ENCODE measurements at places on chromosomes 6 and 20.

DNA sequence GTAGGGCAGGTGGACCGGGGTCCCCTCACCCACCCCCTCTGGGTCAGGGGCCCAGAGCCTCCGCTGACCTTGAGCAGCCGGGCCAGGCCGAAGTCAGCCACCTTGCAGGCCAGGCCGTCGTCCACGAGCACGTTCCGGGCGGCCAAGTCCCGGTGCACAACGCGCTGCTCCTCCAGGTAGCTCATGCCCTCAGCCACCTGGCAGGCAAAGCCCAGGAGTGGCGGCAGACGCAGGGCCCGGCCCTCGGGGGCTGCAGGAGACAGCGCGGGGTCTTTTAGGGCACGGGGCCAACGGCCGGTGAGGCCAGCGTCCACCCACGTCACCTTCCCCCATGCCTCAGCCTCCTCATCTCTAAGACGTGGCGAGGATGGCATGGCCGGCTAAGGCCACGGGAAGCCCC is 4.2 kb upstream of the PTK6 start:
- DNase-seq, result no peak

DNA sequence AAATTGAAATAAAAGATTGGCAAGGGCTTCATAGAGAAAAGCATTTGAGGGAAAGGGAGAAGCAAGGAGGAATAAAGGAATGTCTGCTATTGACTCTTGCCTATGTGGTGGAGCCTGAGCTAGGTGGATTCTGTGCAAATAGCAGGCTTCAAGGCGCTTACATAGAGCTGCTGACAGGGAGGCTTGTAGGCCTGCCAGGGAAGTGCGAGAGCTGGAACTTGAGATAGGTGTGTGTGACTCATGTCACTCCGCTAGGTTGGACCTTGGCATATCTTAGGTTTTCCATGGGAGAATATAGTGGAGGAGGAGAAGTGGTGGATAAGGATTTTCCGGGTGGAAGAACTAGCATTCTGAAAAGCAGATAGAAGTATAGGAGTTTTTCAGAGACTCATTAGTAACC is 14.0 kb downstream of the SNRNP48 start:
- DNase-seq, result no peak

DNA sequence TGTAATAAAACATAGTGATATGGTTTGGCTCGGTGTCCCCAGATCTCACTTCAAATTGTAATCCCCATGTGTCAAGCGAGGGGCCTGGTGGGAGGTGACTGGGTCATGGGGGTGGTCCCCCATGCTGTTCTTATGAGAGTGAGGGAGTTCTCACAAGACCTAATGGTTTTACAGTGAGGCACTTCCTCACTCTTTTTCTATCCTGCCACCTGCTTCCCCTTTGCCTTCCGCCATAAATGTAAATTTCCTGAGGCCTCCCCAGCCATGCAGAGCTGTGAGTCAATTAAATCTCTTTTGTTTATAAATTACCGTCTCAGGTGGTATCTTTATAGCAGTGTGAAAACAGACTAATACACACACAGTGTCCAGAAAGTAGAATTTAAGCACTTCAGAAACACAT is 78.5 kb downstream of the REPS1 start:
- DNase-seq, result no peak

GRCh38 chr20:59743767-59744485 is 139.6 kb downstream of the PHACTR3 start:
- no peak for DNase-seq

DNA sequence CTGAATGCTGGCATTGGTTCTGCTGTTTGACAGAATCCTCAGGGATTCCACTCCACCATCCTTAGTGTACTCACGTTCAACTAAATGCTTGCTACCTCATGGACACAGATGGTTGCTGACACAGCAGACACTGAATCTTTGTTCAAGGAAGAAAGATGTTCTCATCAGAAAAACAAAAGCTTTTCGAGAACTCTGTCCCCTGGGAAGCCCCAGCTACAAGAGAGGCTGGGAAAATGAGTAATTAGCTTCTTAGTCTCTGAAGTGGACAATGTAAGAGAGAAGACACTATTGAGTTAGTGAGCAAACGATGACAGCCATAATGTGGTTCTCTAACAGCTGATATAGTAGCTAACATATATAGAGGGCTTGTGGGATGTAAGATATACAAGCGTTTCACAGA is 30.9 kb upstream of the ENPP5 start:
- DNase-seq, result no peak

- no peak for DNase-seq
Observed at GRCh38 chr20:50346374-50347283, 156.0 kb downstream of the CEBPB start.

GRCh38 chr20:32978009-32978335 is 26.3 kb downstream of the SUN5 start:
- no peak for DNase-seq

- no peak for DNase-seq
Observed at GRCh38 chr6:683742-684440, 9.0 kb downstream of the EXOC2 start.

- no peak for DNase-seq
Observed at GRCh38 chr6:129685662-129686031, 24.3 kb downstream of the ARHGAP18 start.

DNA sequence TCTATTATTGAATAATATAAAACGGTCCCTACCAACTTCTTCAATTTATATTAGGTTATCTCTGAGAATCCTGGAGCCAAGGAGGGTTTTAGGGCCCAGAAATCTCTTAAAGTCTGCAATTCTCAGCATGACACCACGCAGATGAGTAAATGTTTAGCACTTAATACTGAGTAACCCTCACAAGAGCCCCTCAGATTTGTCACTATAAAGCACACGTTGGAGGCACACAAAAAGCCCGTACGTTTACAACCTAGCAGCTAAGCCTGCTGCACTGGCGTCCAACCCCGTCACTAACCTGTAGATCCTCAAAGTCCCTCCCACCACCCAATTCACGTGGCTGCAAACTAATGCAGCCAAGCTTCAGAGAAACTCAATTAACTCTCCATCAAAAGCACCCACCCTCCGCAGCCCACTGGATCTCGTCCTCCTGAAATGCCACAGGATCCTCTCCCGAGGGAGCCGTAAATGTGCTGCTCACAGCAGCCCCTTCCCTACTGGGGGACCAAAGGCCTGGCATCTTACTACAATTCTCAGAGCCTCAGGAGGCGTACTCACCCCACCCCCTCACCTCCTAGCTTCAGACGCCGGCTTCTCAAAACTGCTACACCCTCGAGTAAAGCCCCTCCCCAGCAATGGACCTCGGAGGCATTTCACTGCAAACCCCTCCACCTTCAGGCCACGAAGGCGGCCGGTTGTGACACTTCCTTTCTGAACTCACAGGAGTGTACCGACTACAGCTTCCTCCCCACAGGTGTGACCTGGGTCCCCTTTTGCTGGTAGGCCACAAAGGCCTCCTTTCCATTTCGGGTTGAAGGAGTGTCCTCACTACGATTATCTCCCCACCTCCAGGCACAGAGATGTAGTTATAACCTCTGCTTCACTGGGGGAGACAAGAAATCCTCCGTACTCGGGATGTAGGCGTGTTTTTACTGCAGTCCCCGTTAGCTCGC is 909 bp downstream of the CPNE1 start:
- DNase-seq, result peak; percentile 45

- DNase-seq, result peak; percentile 75
Observed at GRCh38 chr6:144149894-144150709, at the start of gene STX11. Gene STX11, plus strand, starts transcription at chr6:144150517. Its CDS starts 36,111 bp downstream, at chr6:144186628.

- DNase-seq, result no peak
Observed at GRCh38 chr6:125170376-125170775, 16.8 kb downstream of the TPD52L1 start.

DNA sequence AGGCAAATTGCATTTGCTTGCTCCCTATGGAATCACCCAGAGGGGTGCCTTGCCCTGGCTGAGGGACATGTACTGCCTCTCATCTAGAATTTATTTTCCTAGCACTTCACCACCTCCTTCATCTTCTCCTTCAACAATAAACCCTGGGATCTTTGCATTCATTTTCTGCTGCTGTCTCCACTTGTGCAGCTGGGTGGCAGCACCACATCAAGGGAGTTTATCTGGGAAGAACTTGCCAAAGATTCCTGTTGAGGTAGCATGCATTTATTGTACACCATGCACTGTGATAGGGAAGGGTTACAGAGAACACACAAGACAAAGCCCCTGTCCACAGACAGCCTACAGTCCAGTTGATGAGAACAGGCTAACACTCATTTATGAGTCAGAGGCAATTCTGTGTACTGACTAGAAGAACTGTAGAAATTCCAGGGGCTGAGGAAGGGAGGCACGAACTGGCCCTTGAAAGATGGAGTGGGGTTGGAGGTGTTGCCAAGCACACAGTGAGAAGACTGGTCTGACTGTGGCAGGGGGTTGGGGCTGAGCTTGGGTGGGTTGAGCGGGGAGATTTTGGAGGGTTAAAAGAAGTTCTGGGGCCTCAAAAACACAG is 17.5 kb downstream of the C20orf173 start:
- no peak for DNase-seq

DNA sequence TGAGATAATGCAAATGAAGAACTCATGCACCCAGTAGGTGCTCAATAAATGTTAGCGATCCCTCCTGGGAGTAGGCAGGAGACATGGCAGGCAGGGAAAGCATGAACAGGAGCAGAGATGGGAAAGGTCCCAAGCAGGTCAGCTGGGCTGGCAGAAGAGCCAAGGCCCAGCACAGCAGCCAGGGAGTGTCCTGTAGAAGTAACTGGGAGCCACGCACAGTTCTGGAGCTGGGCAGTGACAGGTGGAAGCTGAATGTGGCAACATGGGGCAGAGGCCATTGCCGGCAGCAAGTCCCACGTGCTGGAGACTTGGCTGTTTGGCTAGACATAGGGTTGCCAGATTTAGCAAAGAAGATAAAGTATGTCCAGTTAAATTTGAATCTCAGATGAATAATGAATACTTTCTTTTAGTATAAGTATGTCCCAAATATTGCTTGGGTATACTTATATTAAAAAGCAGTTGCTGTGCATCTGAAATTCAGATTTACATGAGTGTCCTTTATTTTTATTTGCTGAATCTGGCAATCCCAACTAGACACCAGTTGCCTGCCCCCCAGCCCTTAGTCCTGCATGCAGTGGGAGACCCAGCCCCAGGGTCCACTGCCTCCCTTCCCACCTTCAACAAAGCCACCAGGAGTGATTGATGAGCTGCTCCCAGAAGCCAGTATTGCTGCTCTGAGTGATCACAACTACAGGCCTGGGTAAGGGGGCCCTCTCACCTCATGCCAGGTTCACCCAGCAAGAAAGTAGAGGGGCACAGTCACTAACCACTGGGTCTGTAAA is 3.7 kb upstream of the LPIN3 start:
- DNase-seq, result no peak

GRCh38 chr6:8446391-8446790 is 11.0 kb upstream of the SLC35B3 start:
- no peak for DNase-seq

DNA sequence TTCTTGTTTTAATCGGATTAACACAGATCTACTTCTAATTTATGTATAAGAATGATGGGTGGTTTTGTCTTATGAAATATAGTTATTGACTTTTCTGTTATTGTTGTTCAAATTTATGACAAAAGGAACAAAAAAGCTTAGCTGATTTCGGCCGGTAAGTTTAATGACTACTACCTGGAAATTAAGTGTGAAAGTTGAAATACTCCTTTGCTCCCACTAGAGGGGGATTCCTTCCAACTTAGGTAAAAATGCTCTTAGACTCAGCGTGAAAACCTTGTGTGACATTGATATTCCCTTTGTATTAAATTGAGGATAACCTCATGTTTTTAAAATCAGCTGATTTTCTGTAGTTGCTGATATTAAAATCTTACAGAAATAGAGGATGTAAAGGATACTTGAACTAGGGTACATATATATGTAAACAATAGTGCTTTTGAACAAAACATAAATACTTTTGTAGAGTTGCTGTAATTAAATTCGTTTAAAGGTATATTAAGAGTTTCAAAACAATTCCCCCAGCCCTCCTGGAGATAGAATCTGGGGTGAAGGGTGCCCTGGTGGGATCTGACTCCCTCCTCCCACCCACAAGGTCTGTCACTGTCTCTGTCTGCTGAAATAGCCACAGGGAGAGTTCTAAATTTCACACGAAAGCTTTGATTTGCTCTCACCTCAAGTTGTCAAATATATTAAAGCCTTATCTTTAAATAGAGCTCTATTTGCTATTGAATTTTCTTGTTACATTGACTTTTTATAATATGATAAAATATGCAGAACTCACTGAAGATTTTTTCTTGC is 257.5 kb downstream of the ARID1B start:
- no peak for DNase-seq

DNA sequence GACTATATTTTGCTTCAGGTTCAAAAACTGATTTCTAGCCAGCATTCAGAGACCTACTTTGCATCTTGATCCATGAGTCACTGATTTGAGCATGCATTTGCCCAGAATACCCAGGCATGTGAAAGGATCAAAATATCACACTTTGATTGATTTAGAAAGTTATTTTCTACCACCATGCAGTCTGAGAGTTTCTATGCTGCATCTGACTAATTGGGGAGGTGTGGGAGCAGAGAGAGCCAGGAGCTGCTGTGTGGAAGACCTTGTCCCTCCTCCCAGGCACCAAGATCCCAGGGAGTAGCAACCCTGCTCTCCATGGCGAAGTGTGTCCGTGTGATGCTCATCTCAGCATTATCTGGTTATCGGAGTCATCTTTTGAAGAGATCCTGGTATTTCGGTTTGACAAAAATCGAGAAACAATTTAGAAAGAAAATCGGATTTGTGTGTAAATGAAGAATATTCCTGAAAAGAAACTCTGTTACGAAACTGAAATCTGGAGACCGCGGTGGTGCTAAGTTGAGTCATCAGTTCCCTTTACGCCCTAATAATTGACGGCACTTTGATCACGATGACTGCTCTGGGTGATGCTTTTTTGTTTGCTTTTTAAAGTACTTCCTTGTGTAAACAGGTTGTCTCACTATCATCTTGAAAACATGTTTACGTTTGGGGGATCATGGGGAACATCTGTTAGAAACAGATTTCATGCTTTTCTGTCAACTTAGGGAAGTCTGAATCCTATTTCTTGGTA is 193.4 kb downstream of the BACH2 start:
- DNase-seq, result no peak

GRCh38 chr6:109360791-109361190 is 21.5 kb downstream of the CD164 start:
- no peak for DNase-seq

GRCh38 chr20:49433333-49433732 is 49.1 kb downstream of the KCNB1 start:
- DNase-seq, result no peak

DNA sequence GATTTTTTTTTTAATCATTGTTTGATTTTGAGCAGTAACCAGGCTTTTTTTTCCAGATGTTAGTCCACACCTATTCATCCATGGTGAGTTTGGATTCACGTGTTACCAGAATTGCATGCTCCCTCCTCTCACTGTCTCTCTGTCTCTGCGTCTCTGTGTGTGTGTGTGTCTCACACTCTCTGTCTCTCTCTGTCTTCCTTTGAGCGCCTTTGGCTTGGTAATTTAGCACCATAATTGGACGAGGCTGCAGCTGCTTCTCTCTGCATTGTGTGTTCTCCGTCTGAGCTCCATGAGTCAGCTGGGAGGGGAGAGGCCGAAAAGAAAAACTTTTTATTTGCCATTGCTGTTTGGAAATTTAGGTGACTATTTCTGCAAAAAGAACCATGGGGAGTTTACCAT is 3.4 kb downstream of the TFAP2B start:
- DNase-seq, result no peak

GRCh38 chr20:19889011-19889953 is 127.9 kb upstream of the NAA20 start:
- no peak for DNase-seq

GRCh38 chr6:38579010-38579628 is 60.6 kb downstream of the BTBD9 start:
- DNase-seq, result no peak

Measured in stimulated activated CD4-positive, alpha-beta T cell treated with anti-CD3 and anti-CD28 coated beads, Interleukin-2, amount 100 ng/mL, for 48 hours (primary cell).